GF-D8 (cell line): ENCODE measurements at places on chromosomes 6 and 20.
A peak's percentile ranks its signal among the peaks of the same experiment; 100 is the strongest.

GRCh38 chr20:24647713-24648112, 178.3 kb downstream of the SYNDIG1 start:
- DNase-seq, result no peak

GRCh38 chr20:45019762-45020123, 53.4 kb downstream of the STK4 start:
- no peak for DNase-seq

DNA sequence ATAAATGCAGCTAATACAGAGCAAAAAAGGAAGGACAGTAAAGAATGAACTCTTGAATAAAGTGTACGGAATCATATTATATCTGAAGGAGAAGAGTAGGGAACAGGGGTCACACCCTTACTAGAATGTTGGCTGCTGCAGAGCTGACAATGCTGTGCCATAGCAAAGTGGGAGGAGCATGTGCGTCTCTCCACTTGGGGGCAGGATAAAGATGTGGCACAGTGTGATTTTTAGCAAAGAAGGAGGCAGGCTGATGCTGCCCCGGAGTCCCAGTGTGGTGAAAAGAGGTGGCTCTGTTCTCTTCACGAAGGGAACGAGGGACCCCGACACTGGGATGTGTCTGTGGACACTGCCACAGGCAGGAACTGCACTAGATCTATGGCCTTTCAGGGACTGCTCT, 67.5 kb downstream of the INSM1 start:
- no peak for DNase-seq

DNA sequence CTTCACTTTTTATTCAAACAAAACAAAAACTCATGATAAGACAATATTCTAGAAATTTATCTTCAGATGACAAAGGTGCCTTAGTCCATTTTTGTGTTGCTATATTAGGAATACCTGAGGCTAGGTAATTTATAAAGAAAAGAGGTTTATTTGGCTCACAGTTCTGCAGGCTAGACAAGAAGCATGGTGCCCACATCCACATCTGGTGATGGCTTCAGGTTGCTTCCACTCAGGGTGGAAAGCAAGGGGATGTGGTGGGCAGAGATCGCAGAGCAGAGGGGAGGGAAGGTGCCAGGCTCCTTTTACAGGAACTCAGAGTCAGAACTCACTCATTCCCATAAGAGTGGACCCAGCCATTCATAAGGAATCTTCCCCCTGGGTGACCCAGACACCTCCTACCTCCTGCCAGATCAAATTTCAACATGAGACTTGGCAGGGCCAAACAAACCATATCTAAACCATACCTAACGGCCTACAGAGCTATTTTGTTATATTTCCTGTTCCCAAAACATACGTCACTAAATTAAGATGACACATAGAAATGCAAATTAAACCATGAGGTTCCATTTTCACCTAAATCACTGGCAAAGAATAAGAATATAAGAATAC, 26.4 kb downstream of the ABHD12 start:
- no peak for DNase-seq

DNA sequence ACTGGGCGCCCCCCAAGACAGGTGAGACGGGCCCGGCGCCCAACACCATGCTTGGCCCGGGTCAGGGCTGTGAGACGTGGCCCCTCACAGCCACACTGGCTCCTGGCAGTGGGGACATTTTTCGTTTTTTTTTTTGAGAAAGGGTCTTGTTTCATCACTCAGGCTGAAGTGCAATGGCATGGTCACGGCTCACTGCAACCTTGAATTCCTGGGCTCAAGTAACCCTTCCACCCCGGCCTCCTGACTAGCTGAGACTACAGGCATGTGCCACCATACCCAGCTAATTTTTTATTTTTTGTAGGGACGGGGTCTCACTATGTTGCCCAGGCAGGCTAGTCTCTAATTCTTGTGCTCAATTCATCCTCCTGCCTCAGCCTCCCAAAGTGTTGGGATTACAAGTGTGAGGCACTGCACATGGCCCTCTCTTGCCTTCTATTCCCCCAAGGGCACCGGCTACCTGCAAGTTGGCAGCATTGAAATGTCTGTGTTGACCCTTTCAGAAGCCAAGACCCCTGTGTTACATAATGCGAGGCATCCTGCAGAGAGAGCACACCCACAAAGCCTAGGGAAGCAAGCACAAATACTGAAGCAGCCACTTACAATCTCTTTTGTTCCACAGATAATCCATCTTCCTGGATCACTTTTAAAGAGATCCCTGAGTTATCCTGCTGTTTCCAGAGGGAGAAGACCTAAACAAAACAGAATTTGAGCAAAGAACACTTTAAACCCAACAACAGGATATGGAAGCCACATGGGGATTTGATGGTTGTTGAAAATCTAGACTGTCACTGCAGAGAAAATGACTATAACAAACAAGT, 57.5 kb upstream of the SLC4A11 start:
- DNase-seq, result no peak

GRCh38 chr20:22414305-22414742, 170.0 kb downstream of the FOXA2 start:
- no peak for DNase-seq

- DNase-seq, result no peak
Observed at GRCh38 chr20:51223183-51223720, 200.3 kb upstream of the KCNG1 start.

DNA sequence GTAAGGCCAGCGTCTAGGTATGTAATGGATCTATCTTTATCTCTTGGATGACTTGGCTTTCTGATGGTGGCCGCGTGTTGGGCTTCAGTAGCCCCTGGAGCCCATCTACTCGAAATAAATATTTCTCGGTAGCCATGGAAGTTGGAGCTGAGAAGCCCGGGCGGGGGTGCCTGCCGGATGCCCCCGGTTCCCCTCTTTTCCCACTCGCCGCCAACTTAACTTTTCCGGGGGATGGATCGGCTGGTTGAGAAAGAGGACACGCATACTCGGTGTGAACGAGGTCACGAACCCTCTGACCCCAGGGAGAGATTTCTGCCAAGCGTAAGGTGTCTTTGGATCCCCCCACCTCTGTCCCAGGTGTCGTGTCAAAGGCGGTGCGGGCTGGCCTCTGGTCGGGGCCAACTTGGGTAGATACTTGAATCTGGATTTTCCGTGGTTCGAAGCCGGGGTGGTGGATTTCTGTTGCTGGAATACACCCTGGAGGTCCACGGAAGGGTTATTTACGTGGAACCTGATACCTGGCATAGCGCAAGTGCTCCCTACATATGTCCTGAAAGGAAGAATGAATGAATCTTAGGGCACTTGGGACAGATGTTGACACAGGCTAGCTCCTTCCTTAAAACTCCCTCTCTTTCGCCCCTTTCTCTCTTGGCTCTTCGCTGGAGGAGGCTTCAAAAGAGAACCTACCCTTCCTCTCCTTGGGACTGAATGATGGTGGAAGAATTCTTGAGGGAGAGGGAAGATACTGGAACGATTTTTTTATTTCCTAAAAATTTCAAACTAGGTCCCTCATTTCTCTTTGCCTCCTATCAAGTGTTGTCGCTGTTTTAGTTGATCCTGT, 996 bp downstream of the DOK5 start:
- no peak for DNase-seq

DNA sequence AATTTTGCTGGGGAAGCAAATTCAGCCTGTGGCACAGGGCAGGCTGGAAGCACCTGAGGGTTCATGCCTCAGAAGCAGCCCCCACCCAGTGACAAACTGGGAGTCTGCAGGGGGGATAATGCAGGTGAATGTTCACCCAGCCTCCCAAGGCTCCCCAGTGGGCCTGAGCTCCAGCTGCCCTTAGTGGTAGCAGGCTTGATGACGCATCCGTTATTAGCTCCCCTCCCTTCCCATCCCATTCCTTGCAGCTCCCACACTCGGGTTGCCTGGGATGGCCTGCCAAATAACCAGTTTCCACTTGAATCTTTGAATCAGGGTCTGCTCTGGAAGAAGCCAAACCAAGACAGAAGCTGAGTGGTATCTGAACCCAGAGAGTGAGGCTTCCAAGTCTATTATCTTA, 15.8 kb downstream of the KCNK15 start:
- no peak for DNase-seq

- no peak for DNase-seq
Observed at GRCh38 chr6:121835662-121836061, 400.2 kb downstream of the GJA1 start.

DNA sequence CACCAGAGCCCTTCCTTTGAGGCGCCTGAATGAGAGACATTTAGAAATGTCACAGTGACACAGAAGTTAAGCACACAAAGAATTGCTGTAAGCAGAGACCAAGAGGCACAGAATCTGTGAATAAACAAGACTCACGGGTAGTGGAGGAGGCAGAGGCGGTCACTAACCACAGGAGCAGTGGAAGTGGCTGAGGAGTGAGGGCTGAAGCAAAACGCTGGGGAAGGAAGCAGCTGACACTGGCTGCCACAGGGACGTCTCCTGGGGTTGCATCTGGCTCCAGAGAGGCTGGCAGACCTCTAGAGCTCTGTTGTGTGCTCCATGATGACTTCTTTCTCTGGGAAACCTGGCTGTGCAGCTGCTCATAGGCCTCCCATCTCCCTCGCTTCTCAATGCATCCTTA, 65.0 kb upstream of the SLC2A12 start:
- DNase-seq, result peak; percentile 28

DNA sequence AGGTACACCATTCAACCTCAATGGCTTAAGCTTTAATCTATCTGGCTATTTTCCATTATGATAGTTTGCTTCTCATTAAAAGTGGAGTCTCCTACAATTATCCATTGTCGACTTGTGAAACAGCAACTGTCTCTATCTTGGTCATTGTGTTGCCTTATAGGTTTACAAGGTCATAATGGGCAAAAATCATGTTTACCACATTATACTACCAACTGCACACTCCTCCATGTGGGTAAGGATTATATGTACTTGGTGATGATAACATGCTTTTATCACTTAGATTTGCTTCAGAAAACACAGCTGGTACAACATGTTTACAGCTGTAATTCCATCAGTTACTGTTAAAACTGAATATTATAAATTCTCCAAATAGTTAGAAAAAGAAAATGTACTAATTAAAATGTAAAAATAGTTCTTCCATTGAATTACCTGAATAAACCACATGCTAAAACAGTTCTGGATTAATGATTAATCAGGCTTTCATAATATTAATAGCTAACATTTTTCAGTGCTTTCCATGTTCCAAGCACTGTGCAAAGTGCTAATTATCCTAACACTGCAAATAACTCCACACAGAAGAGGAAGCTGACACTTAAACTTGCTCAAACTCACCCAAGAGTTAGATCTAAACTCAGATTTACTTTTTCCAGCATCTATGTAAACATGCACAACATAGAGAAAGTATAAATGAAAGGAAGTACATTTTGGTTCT, 96.7 kb downstream of the OGFRL1 start:
- DNase-seq, result no peak

- no peak for DNase-seq
Observed at GRCh38 chr6:84758486-84758885, 5.9 kb downstream of the TBX18 start.

- no peak for DNase-seq
Observed at GRCh38 chr20:17568972-17569521, 828 bp upstream of the DSTN start.

DNA sequence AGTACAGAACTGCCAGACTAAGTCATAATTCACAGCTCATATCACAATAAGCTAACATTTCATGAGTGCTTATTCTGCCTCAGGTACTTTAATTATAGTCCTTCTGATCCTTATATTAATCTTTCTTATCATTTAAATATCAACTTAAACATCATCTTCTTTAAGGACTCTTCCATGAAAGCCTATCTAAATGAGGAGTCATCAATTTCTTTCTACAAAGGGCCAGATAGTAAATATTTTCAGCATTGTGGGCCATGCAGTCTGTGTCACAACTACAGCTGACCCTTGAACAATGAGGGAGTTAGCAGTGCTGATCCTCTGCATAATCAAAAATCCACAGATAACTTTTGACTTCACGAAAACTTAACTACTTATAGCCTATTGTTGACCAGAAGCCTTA, 306.4 kb downstream of the TSHZ2 start:
- no peak for DNase-seq

DNA sequence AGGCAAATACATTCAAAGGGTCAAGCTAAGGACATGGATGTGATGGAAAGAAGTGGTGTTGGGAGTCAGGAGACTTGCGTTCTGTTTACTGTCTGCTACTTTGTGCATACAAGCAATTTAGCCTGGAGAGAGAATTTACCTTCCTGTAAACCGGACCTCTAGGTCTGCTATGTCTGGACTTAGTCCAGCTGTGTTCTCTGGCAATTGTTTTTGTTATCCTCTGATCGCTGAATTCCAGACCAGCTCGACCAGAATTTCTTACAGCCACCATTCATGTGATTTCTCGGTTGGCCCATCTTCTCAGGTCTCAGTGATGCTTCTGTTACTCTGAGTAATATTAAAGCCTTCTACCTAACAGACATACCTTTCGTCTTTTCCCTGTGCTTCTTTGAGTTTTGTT, 75.2 kb downstream of the LRRC1 start:
- DNase-seq, result no peak

GRCh38 chr6:36128793-36129192, 1.5 kb upstream of the MAPK13 start:
- no peak for DNase-seq

DNA sequence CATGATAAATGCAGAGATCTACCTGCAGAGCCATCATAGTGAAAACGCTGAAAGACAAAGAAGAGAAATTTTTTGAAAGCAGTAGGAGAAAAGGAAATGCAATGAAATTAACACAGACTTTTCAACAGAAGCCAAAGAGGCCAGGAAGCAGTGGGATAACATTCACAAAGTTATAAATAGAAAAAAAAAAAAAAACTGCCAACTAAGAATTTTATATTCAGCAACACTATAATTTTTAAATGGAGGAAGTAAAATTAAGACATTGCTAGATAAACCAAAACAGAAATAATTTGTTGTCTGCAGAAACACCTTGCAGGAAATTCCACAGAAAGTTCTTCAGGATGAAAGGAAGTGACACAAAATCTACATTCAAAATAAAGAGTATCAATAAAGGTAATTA, 591.5 kb upstream of the ID4 start:
- no peak for DNase-seq

- DNase-seq, result no peak
Observed at GRCh38 chr20:61891476-61891875, 174.2 kb downstream of the TAF4 start.

- DNase-seq, result no peak
Observed at GRCh38 chr20:16390991-16391390, 182.3 kb downstream of the KIF16B start.

- DNase-seq, result no peak
Observed at GRCh38 chr6:70142034-70142433, 160.8 kb downstream of the COL9A1 start.

DNA sequence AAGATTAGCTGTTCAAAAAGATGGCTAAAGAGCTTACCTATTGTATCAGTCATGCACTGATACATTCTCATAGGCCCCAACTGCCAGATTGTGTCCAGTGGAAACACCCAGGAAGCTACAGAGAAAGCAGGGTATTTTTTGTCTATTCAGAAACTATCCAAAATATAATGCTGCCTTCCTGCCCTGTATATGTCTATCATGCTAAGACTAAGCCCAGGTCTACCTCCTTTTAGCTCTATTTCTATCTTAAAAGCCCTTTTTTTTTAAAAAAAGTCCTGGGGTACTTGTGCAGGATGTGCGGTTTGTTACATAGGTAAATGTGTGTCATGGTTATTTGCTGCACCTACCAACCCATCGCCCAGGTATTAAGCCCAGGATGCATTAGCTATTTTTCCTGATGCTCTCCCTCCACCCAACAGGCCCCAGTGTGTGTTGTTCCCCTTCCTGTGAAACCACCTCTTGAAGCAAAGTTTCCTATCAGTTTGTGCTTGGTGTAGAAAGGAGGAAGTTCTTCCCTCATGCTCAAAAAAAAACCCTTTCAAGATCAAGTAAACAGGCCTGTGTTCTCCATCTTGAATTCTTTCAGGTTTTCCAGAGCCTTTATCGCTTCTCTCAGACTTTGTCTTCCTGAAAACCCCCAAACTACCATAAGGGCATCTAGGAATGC, 514 bp downstream of the DEFB129 start:
- peak; percentile 69 for DNase-seq
